Activated CD8-positive, alpha-beta memory T cell treated with anti-CD3 and anti-CD28 coated beads, Interleukin-2, amount 10 ng/mL, durations not matched to agents 7 days and 5 days (primary cell): ENCODE measurements at places on chromosomes 12 and 14. TPM values are rescaled to one million over a fixed set of nuclear protein-coding genes. Genes with fewer than 3 reads are reported as not detected.

DNA sequence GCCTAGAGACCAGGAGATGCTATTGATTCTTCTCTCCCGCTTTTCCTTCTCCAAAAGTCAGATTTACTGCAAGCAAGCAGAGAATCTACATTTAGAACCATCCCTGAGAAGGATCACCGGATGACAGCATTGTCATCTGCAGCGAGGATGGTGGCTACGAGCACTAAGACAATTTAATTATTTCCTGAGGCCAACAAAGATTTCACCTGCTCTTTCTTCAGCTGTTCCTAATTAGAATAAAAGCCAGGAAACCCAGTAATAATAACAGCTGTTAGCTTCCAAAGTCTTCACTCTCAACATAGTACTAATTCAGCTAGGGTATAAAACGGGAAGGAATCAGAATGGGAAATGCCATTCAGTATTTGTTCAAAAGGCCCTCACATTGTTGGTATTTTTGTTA lies 53.3 kb downstream of the TMTC1 start:
- H3K4me3 ChIP-seq, result no peak overlapping the region
- H3K36me3 ChIP-seq, result no peaks in the 10 kb centered on the region
- H3K27ac ChIP-seq, result no peak overlapping the region
- no peak for DNase-seq
- peaks cover 2% of the 10 kb centered on the region for H3K4me1 ChIP-seq

GRCh38 chr12:85985996-85986395 lies 111.9 kb downstream of the NTS start:
- no peak for DNase-seq
- no peaks in the 10 kb centered on the region for H3K36me3 ChIP-seq
- H3K27me3 ChIP-seq, result no peaks in the 10 kb centered on the region

DNA sequence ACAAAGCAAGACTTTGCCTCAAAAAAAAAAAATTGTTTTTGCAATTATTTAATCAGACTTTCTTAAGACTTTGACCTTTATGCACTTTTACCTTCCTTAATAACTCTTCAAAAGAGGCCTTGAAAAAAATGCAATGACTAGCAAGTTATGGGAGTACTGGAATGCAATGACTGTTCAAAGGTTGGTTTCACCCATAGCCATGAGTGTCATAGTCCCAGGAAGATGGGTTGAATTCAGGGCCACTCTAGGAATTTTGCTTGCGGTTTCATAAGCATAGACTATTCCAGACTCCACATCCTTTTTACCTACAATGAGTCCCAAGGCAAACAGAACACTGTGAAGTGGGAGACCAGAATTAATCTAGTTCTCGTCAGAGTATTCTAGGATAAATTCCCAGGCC lies 29.4 kb upstream of the DENND5B start:
- H3K27ac ChIP-seq, result no peak overlapping the region
- H3K4me1 ChIP-seq, result peaks cover 6% of the 10 kb centered on the region
- H3K4me3 ChIP-seq, result no peak overlapping the region
- no peak for DNase-seq
- H3K36me3 ChIP-seq, result no peaks in the 10 kb centered on the region
- peaks cover 13% of the 10 kb centered on the region for H3K27me3 ChIP-seq

Gene OTOGL
- total RNA-seq, result not detected
